ENCODE measurements at places on chromosomes 12 and 14.

DNA sequence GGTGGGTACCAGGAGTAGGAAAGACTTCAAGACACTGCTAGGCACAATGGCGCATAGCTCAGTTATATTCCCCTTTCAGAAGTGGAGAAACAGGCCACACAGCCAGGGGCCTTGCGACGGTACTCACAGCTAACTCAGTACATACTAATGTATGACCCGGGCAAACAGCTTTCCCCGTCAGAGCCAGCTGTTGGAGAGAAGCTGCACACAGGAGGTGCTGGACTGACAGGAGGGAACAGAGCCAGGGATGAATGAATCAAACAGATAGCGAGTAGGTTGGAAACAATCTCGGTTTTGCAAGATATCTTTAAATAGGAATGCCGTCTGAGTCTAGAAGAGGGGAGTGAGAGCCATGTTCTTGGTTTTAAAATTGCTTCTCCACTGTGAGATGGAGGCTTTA is 45.5 kb downstream of the PRIMA1 start:
- no peak for DNase-seq

DNA sequence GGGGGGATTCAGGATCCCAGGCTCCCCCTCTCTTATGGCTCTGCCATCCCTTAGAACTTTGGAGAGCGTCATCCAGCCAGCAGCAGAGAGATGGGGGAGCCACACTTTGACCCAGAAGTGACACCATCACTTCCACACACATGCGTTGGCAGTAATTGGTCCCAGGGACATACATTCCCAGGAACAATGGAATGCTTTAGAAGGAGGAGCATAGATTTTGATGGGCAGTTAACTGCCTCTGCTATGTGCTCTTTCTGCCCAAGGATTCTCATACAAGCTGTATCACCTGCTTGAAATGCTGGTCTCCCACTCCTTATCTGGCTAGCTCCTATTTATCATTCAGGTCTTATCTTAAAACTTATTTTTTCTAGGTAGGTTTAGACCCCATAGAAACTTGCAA is 109.0 kb upstream of the RPH3A start:
- no peak for DNase-seq

DNA sequence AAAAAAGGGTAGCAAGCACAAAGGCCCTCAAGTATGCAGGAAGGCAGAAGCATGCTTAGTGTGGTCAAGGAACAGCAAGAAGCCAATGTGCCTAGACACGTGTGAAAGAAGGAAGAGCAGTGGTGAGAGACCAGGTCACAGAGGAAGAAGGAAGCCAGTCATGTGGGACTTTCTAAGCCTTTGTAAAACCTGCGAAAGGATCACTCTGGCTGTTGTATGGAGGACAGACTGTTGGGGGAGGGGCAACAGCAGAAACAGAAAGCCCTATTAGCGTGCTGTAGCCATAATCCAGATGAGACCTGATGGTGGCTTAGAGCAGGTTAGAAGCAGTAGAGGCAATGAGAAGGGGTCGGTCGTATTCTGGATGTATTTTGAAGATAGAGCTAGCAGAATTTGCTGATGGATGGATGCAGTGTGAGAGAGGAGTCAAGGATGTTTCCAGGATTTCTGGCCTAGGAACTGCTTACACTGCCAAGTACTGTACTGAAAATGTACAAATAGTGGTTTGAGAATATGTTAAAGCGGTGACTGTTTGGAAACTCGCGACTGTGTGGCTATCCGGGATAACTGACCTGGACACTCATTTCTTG is 5.7 kb upstream of the MLF2 start:
- DNase-seq = no peak

- no peak for DNase-seq
Observed at GRCh38 chr12:93913845-93914244, 234.5 kb upstream of the PLXNC1 start.

- DNase-seq = no peak
Observed at GRCh38 chr14:102883089-102883541, 39.3 kb upstream of the AMN start.

- no peak for DNase-seq
Observed at GRCh38 chr14:82094829-82095345, 561.2 kb upstream of the SEL1L start.

- no peak for DNase-seq
Observed at GRCh38 chr14:68694516-68695235, 98.2 kb downstream of the ZFP36L1 start.

GRCh38 chr12:128991716-128992115 is 138.4 kb downstream of the GLT1D1 start:
- DNase-seq = no peak

DNA sequence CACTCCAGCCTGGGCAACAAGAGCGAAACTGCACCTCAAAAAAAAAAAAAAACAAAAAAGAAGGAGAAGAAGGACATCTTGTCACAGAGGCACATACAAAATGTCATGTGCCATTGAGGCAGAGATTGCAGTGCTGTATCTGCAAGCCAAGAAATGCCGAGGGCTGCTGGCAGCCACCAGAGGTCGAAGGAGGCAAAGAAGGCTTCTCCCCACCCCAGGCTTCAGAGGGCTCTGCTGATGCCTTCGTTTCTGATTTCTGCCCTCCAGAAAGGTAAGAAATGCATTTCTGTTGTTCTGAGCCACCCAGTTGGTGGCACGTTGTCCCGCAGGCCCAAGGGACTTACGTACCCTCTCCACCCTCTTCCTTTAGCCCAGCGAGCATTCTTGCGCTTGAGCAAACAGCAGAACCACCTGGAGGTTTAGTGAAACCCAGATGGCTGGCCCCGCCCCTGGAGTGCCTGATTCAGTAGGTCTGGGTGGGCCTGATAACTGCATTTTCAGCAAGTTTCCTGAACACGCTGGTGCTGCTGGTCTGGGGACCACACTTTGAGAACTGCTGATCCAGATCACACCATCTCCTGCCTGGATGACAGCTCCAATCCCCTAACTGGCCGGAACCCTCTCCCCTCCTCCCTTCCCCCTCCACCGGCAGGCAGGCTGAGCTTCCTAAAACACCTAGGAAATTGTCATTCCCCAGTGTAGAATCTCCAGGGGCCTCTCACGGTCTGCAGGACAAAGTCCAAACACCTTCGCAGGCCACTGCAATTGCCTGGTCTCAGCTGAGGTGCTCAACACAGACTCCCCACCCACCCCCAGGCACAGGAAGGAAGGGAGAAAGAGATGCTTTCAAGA is 21.1 kb upstream of the SCARB1 start:
- DNase-seq = no peak

DNA sequence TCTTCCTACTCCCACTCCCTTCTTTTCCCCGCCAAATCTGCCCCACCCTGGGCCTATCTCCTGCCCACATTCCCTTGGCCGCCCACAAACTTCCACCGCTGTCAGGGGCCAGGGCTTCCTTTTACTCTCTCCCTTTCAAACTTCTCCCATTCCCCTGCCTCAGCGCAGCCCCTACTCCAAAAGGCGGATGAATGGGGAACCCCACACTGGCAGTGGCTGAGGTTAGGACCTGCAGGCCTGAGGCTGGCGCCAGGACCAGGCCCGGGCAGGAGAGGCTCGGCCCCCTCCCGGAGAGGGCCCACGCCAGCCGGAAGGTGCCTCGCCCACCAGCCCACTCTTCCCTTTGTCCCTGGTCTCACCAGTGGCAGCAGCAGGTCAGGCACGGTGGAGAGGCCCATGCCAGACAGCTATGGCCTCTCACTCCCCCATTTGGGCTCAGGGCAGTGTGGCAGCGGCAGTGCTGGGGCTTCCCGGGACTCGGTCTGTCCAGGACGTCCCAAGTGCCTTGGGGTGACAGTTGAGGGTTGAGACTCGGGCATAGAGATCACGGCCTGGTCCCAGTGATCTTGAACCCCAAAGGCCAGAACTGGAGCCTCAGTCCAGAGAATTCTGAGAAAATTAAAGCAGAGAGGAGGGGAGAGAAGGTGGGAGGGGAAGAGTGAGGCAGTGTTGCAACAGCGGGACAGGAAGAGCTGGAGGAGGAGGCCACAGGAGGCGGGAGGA is at the start of gene TNFRSF1A:
TSS of gene TNFRSF1A (minus strand) at position 660 of the 723 bp plus-strand sequence. CDS start at position 398, 262 bp downstream.
- DNase-seq = no peak

DNA sequence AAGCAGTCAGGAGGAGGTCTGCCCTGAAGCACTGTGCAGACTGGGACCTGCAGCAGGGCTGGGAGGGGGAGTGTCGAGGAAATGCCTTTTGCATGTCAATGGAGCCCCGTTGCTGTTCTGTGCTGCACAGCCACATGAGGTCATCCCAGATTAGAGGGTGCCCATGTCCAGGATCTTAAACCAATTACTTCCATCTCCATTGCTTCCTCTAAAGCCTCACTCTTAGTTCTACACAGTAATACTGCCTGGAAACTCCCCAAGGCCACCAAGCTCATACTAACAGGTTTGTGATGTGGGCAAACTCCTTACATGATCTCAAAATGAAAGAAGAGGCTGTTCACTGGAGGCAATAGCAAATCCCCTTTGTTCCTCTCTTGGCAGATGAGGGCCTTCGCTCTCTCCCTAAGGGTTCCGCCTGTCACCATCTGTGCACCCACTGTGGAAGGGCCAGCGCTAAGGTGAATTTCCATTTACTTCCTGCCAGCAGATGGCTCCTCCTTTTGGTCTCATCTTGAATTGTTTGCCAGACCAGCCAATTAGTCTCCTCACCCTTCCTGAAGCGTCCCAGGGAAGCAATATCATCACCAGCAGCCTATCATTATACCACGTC is 35.4 kb upstream of the LTA4H start:
- DNase-seq = no peak

DNA sequence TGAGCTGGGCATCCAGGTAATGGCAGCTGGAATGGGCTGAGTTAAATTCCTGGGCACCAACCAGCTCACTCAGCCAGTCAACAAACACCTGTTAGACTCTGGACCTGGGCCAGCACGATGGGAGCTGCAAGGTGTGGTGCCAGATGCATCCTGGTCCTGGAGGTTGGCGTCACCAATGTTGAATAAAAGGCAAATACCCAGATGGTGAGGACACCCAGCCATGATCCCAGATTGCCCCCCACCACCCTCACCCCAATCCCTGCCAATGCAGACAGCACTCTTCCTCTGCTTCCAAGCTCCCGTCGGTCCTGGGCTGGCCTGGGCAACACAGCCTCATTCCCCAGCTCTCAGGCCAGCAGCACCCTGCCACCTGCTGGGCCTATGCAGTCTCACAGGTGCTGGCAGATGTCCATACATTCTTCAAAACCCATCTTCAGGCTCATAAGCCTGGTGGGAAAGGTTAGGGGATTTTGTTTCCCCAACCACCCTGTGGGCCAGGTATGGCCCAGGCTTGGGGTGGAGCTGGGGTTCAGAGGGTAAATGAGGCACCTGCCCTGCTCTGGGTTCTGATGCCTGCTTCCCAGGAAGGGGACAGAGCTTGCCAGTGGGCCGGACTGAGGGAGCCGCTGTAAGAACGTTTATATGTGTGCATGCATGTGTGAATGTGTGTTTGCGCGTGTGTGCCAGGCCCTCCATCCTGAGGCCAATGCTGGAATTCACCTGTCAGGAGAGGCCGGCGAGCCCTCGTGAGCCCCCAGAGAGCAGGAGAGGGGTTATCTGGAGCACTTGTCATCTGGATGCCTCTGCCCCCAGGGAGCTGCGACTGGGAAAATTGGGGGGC is 58.0 kb downstream of the LGMN start:
- DNase-seq = no peak

- no peak for DNase-seq
Observed at GRCh38 chr12:33529810-33530209, 90.2 kb upstream of the SYT10 start.

DNA sequence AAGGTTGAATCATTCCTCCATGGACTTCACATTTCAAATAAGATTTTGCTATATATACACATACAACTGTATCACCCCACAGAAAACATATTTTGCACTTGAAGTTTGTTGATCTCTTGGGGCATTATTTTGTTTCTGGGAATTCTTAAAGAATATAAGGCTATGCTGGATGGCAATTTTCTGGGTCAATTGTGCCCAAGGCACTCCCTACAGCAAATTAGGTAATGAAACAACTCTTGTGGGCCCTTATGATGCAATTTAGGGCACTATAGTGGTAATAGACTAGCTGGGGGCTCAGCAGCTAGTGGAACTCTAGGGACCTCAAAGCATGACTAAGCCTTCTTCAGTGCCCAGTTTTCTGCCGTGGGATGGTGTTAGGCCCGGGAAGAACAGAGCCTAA is 444.4 kb downstream of the NRXN3 start:
- no peak for DNase-seq

DNA sequence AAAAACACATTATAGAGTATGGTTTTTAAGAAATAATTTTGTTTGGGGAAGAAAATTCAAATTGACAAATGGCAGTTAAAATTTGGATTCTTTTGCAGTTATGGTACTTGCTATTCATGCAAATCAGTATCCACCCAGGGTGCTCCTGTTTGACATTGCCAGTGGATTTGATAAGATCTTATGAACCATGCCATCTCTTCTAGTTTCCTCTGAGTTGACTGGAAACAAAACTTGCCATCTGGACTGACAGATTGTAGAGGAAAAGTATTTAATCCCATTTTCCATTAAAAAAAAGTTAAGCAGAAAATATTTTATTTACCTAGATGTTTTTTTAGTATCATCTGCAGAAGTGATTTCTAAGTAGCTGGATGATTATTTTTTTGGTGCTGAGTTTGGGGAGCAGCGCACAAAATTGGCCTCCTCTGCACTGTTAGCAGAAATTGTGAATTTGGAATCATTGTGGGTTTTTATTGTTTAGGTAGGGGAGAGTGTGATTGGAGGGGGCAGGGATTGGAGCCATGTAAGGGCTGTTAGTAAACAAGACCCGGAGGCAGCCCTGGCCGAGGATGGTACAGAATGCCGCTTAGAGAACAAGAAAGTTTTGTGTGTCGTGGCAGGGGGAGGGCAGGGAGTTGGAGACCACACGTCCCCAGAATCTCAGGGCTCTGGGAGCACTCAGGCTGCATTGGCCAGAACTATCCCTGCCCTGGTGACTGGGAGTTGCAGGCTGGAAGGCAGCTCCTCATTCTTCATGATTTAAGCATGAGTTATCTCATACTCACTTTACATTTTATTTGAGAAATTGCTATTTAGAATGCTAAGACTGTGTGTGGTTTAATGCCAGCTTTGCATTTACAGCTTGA is 56.6 kb downstream of the WDR20 start:
- no peak for DNase-seq

DNA sequence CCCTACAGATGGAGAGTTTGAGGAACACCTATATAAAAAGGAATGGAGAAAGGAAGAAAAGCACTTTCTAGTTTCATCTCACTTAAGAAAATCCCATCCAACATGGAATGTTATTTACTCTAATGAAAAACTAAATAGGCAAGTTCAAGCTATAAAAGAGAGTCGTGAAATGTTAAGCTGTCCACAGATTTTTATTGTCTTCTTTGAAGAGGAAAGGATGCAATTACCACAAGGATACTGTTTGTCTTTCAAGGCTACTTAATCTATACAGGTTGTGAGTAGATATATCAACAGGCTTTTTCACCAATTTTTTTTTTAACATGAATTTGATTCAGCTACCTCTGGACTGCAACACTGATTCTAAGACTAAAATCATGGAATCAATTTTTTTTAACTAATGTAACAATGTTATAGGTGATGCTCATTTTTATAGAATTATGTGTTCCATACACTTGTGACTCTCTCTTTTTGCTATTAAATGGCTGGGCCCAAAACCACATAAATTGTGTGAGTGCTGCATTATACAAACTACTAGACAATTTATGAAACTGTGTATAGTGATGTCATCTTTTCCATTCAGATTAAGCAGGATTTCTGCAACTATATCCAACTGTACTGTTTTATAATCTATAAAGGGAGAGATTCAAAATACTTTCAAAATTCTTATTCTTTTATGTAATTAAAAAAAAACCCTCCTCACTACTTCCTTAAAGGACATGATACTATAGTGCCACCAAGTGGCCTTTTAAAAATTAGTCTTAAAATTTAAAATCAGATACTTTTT is 26.8 kb upstream of the BMAL2 start:
- no peak for DNase-seq
